NCI-H69 (cell line): ENCODE measurements at places on chromosomes 12 and 14.

DNA sequence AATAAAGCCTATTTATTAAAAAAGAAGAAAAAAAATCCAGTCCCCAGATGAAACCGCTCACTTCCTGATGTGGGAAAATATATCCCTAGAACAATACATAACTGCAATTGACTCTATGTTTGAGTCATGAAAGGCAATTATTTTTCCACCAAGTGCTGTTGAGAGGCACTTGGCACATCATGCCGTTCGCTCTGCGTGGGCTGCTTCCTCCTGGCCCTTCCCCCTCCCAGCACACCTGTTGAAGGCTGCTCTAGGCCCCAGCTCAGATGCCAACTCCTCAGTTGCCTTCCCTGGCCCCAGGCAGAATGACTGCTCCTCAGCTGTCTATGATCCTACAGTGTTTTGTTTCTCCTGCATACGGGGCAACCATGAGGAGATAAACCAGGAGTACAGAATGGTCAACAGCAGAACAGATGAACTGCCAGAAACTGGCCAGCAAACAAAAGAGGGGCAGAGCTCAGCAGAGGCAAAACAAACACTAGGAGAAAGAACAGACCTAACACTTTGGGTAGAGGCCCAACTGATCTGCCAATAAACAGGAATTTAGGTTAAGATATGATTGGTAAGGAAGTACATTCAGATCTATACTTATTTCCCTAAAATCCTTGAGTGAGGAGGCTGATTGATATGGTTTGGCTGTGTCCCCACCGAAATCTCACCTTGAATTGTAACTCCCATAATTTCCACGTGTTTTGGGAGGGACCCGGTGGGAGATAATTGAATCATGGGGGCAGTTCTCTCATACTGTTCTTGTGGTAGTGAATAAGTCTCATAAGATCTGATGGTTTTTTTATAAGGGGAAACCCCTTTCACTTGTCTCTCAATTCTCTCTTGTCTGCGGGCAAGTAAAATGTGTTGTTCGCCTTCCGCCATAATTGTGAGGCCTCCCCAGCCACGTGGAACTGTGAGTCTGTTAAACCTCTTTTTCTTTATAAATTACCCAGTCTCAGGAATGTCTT is 58.6 kb downstream of the SLC38A1 start:
- DNase-seq: peak; percentile 98

- DNase-seq: peak; percentile 10
These were observed 23.0 kb downstream of the ISCA2 start for GRCh38 chr14:74516451-74517160.

GRCh38 chr12:131797588-131797934 is 30.6 kb upstream of the MMP17 start:
- no peak for DNase-seq

- DNase-seq: peak; percentile 38
These were observed 16.1 kb upstream of the CHGA start for GRCh38 chr14:92906823-92907222.

GRCh38 chr14:95037273-95037672 is 120.1 kb downstream of the DICER1 start:
- DNase-seq: no peak

- no peak for DNase-seq
These were observed 180.9 kb downstream of the RAD51B start for GRCh38 chr14:68000511-68000910.

DNA sequence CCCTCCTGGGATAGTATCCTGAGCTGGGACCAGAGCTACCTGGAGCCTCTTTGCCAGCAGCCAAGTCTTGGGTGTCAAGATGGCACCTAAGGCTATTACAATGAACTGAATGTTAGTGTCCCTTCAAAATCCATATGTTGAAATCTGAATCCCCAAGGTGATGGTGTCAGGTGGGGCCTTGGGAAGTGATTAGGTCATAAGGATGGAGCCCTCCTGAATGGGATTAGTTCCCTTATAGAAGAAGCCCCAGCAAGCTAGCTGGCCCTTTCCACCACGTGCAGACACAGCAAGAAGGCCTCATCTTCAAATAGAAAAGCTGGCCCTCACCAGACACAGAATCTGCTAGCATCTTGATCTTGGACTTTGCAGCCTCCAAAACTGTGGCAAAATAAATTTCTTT is 12.4 kb downstream of the NFKBIA start:
- no peak for DNase-seq

DNA sequence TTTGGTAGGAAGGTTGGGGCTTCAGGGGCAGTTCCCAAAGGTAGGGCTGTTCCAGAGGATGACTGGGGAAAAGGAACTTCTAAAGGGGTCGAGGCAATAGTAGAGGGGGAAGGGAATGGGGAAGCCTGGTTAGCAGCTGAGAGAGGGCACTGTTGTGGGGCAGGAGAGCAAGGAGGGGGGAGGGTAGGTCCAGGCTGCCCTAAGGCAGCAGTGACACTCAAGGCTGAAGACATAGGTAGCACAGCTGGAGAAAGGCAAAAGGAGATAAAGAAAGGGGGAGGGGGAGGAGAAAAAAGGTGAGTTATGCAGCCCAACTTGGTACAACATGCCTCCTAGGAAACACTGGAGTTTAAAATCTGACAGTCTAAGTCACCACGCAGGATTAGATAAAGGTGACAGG is 3.9 kb downstream of the NACA start:
- no peak for DNase-seq

DNA sequence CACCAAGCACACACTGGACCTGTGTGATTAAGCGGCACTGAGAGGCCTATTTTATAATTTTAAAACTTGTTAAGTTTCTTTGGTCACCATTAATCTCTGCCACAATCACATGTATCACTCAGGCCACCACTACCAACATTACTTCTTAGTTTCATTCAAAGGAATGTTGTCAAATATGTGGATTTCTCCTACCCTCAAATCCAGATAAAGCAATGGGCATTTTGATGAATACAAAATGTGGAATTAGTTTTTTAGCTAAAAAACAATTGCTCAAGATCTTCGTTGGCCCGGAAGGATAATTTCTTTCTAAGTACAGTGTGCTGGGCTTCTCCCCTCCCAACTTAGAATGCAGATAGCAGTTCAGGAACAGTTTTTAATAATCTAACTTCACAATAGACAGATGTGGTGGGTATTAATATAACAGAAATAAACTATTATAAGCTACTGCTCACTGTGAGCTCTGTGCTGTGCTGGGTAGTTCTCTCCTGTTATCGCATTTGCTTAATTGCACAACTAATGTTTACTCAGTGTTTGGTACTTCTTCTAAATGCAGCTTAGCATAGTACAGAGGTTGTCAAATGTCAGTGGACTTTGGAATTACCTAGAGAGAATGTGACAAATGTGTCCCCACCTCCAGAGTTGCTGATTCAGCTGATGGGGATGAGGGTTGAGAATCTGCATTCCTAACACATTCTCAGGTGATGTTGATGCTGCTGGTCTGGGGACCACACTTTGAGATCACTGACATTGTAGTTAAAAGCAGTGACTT is 266.7 kb upstream of the AMIGO2 start:
- DNase-seq: peak; percentile 65

DNA sequence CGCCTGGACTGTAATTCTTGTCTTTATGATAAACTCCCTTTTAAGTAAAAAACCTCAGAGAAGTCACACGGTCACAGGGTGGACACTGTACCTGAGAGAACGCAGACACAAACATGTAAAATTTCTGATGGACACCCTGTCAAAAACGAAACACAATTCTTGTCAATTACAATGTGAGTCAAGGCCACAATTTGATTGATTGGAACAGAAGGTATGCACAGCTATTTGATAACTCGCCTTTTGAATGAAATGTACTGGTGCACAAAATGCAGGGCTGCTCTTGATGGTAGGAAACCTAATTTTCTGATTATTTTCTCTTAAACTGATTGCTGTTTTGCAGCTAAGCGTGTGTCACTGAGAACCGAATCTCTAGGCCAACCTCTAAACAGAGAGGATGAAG is 9.2 kb downstream of the DNAH10 start:
- DNase-seq: no peak

DNA sequence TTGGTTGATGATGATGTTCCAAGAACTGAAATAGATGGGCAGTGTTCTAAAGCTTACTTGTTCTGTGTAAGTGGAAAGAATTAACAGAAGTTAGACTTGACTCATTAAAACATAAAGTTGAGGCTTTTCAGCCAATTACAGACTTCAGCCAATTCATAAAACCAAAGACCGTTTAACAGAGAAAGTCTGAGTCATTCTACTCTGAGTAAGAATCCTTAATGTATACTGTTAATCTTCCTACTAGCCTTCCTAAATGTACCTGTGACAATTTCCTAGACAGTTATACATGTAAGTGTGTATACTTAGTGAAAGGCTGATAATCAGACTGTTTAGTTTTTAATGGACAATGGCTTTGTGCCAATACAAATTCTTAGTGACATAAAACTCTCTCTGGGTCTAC is 681.0 kb downstream of the RPL10L start:
- peak; percentile 89 for DNase-seq

GRCh38 chr14:41761204-41761603 is 154.5 kb downstream of the LRFN5 start:
- no peak for DNase-seq

- DNase-seq: no peak
These were observed 59.4 kb downstream of the GARIN6 start for GRCh38 chr12:99706736-99707473.

GRCh38 chr12:16218234-16218633 is 59.3 kb downstream of the SLC15A5 start:
- peak; percentile 29 for DNase-seq

DNA sequence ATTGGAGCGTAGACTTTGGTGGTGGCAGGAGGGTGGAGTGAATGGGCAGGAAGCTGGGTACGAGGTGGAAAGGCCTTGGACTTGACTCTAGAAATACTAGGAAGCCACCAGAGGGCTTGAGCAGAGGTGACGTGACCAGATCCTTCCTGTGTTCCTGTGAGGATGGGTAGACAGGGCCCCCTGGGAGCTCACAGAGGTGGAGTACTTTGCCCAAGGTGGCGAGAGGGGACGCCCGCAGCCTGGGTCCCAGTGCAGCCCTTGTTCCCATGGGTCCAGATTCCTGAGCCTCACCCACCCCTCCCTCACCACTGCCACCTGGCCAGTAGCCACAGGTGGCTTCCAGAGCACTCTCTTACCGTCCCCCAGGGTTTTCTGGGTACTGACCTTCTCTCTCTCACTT is 89.8 kb downstream of the KIF26A start:
- DNase-seq: no peak

GRCh38 chr12:8699714-8700113 is 1.9 kb downstream of the RIMKLB start:
- DNase-seq: no peak

- no peak for DNase-seq
These were observed 4.3 kb downstream of the HNF1A start for GRCh38 chr12:120982659-120983058.

DNA sequence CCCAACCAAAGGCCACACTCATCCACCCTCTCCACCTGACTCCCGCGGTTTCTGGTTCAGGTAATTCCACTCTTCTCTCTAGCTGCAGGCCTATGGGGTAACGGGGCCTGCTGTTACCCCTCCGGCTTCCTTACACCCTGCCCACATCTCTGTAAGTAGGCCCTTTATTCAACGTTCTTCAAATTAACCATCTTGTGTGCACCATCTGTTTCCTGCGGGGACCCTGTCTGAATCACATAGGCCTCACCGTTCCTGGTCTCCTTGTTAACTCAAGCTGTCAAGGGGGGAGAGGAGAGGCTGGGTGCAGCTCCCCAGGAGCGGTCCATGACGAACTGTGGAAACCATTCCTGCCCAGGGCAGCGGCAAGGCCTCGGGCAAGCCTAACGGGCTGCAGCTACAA is 9.3 kb upstream of the DLK1 start:
- DNase-seq: peak; percentile 94

DNA sequence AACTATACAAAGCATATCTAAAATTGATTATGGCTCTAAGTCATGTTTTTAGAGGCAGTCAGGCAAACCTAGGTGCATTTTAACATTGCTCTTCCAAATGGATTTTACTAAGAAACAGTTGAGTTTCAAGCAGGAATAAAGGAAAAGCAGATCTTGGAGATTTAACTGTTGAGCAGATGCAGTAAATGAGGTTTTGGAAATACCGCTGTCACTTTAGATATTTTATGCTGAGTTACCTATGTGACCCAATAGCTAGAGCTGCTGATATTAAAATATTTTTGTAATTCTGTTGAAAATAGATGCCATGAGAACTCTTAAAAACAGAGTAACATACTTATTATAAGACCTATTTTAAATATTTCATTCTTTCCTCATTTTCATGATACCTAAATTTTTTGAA is 181.4 kb downstream of the SYT1 start:
- DNase-seq: peak; percentile 16

- no peak for DNase-seq
These were observed 8.5 kb downstream of the ATF7 start for GRCh38 chr12:53617700-53618099.

DNA sequence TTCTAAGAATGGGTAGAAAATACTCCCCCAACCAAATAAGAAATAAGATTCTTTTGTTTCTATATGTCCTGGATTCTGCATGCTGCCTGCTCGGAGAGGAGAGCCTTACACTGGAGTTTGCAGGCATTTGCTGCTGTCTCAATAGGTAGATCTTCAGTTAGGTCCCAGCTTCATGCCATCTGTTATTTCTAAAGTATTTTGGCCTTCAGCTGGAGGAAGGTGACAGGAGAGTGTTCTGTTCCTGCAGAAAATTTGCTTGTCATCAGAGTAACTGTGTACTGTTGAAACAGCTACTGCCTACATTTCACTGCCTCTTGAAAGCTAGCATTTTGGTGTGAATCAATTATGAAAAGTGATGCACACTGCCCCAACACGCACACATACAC is 966.9 kb downstream of the NRXN3 start:
- DNase-seq: peak; percentile 21

- no peak for DNase-seq
These were observed 10.8 kb downstream of the TAOK3 start for GRCh38 chr12:118361889-118362288.

DNA sequence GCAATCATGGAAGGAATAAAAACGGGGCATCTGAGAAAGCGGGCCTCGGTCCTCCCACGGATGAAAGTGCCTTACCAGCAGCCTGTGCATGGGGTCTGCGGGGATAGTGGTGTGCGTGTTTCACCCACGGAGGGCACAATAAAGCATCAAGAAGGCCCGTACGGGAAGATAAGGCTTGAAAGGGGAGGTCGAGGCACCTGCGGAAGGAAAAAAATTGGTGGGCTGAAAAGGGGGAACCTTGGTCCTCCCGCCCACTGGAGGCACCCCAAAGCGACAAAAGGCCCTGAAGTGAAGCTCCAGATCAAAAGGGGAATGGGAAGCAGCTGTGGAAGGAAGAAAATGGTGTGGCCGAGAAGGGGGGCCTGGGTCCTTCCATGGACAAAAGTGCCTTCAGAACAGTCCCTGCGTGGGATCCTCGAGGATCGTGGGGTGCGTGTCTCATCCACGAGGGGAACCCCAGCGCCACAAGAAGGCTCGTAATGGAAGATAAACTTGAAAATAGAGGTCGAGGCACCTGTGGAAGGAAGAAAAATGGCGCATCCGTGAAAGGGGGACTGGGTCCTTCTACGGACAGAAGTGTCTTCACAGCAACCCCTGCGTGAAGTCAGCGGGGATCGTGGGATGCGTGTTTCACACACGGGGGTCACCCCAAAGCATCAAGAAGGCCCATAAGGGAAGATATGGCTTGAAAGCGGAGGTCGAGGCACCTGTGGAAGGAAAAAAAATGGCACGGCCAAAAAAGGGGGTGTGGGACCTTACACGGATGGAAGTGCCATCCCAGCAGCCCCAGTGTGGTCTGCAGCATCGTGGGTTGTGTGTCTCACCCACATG is 276.9 kb downstream of the ALG10 start:
- no peak for DNase-seq
